IMR-90 (cell line): ENCODE measurements at places on chromosomes 5 and 9.
A peak's percentile ranks its signal among the peaks of the same experiment; 100 is the strongest.

- H3K27ac ChIP-seq, result no peak overlapping the region
- DNase-seq, result peak; percentile 53
- H3K4me1 ChIP-seq, result peaks cover 23% of the 10 kb centered on the region
- no peaks in the 10 kb centered on the region for H3K27me3 ChIP-seq
- H3K4me3 ChIP-seq, result no peak overlapping the region
- no peaks in the 10 kb centered on the region for H3K36me3 ChIP-seq
Observed at GRCh38 chr5:139639619-139640380, 8.3 kb upstream of the CXXC5 start.

DNA sequence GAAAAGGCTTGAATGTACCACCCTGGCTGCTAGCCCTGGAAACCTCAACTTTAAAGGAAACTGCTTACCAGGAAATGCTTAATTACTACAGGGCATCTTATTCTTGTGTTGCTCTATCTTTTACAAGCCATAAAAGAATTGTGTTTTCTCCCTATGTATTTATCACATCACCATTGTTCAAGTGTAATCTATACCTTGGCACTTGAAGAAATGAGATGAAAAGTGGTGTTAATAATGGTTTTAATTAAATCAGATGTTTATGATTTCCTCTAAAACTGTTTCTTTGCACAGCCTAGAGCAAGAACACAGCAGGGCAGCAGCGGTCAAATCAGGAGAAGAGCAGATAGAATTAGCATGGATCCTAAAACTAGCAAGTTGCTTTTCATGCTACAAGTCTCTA, 131.8 kb upstream of the RGMB start:
- H3K4me1 ChIP-seq, result peaks cover 4% of the 10 kb centered on the region; the same call in 1 of the 2 replicates
- H3K27ac ChIP-seq, result no peak overlapping the region
- no peaks in the 10 kb centered on the region for H3K36me3 ChIP-seq
- H3K4me3 ChIP-seq, result no peak overlapping the region
- H3K27me3 ChIP-seq, result no peaks in the 10 kb centered on the region
- no peak for DNase-seq

GRCh38 chr5:54577528-54577927, 60.0 kb downstream of the SNX18 start:
- DNase-seq, result no peak
- H3K4me1 ChIP-seq, result peaks cover 15% of the 10 kb centered on the region
- no peak overlapping the region for H3K4me3 ChIP-seq

DNA sequence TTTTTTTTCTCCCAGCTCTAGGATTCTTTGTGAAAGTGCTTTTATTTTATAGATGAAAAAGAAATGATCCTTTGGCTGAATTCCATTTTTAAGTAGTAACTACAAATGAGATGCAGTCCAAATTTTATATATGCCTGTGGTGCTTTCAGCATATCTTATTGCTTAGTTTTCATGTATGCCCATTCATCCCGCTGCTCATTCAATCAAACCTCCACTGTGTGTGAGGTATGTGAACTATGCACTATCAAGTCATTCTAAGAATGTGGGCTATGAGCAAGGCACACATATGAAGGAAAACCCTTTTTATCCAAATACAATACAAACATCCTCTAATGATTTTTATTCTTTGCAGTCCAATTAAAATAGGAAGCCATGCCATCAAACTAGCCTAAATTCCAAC, 1069.1 kb upstream of the DMAC1 start:
- DNase-seq, result no peak
- no peak overlapping the region for H3K4me3 ChIP-seq
- H3K27ac ChIP-seq, result no peak overlapping the region
- no peaks in the 10 kb centered on the region for H3K36me3 ChIP-seq
- no peaks in the 10 kb centered on the region for H3K27me3 ChIP-seq

DNA sequence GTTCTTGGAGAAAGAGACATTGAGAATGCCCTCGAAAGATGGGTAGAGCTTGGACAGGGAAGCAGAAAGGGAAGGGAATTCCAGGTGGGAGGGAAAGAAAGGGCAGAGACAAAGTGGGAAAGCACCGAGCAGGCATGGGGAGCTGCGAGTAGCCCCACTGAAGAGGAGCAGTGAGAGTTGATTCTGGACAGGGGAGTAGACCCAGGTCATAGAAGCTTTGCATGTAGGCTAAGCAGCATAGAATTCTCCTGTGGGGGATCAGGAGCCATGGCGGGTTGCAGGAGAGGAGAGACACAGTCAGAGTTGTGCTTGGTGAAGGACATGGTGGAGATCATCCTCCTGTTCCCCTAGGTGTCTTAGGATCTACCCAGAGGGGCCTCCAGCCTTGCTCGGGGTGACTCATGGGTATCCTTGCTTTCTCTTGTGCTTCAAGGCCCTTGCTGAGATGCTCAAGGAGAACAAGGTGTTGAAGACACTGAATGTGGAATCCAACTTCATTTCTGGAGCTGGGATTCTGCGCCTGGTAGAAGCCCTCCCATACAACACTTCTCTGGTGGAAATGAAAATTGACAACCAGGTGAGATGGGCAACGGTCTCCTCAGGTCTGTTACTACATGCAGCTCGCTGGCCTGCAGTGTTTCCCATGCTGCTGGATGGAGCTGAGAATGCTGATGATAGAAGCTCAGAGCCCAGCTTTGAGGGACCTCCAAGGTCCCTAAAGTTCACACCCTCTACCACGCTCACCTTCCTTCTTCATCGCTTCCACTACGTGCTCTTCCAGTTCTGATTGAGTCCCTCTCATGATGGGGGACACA, 64.5 kb downstream of the TSTD2 start:
- H3K36me3 ChIP-seq, result peaks cover 15% of the 10 kb centered on the region
- no peak overlapping the region for H3K4me3 ChIP-seq
- no peak for DNase-seq
- no peaks in the 10 kb centered on the region for H3K27me3 ChIP-seq
- peaks cover 4% of the 10 kb centered on the region; the same call in 1 of the 2 replicates for H3K4me1 ChIP-seq

DNA sequence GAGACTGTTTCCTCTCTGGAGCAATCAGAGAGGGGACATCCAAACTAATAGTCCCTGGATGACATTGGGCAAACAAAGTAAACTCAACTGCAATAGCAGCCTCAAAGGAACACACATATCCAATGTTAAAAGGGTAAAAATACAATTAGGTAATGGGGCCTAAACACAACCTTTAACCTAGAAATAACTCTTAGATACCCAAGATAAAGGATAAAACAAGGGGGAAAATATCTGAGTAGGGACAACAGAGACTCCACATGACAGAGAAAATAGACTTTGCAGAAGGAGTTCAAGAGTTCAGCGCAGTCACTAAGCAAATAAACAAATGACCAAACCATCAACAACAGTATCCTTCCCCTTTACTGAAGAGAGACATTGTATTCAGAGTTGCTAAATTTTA, 149.3 kb downstream of the FBXO4 start:
- H3K27ac ChIP-seq, result no peak overlapping the region
- H3K4me1 ChIP-seq, result no peaks in the 10 kb centered on the region
- DNase-seq, result no peak
- H3K4me3 ChIP-seq, result no peak overlapping the region
- no peaks in the 10 kb centered on the region for H3K27me3 ChIP-seq
